ENCODE measurements at places on chromosomes 3 and 15. TPM values are rescaled to one million over a fixed set of nuclear protein-coding genes. Genes with fewer than 3 reads are reported as not detected.

The PRR20G gene
- not detected for total RNA-seq

- no peak for DNase-seq
These were observed 19.8 kb downstream of the ST8SIA2 start for GRCh38 chr15:92413510-92413909.

DNA sequence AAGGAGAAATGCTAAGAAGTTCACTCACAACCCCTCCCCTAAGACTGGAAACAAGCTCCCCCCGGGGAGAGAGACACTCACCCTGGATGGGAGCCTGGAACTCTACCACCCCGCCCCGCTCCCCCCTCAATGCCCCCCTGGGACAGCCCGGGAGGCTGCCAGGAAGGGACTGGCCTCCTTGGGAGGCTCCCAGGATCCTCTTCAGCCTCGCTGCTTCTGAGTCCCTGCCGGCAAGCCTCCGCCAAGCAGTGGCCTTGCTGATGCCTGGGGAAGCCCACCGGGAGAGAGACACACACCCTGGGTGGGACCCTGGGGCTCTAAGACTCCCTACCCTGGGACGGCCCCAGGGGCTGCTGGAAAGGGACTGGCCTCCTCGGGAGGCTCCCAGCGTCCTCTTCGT is 33.4 kb downstream of the CPEB1 start:
- no peak for DNase-seq

- DNase-seq: no peak
These were observed 69.5 kb downstream of the FAIM start for GRCh38 chr3:138678086-138678485.

- peak; percentile 57 for DNase-seq
These were observed 108.2 kb upstream of the MBNL1 start for GRCh38 chr3:152160350-152161011.

The TMEM207 gene
- total RNA-seq: not detected

GRCh38 chr15:33675246-33675645 is 293.1 kb upstream of the CHRM5 start:
- peak; percentile 12 for DNase-seq

- DNase-seq: no peak
These were observed 234.7 kb upstream of the LYSMD4 start for GRCh38 chr15:99967841-99968371.

GRCh38 chr15:81560405-81560804 is 186.4 kb upstream of the TMC3 start:
- DNase-seq: no peak

The EOMES gene
- total RNA-seq: not detected
